ENCODE measurements at places on chromosomes 4 and X. TPM values are rescaled to one million over a fixed set of nuclear protein-coding genes. Genes with fewer than 3 reads are reported as not detected.

Gene FABP2
- not detected for total RNA-seq

Gene GNRHR
- not detected for total RNA-seq

Gene EIF1AX
- 112 TPM for total RNA-seq

DNA sequence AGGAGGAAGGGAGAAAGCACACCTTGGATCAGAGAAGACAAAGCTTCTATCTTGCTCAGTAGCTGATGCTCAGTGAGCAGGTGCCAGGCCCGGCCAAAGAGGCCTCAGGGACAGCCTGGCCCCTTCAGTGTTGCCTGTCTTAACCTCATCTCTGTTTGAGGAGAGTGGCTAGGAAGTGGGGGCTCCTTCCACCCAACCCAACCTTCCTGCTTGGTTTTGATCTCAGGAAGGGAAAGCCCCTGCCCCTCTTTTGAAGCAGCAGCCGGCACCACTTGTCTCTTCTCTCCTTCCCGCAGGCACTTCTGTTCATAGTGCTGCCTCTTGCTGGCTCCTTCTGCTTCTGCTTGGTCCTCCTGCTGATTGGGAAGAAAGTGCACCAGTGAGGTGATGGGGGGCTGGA is 2.4 kb upstream of the AFF2 start:
- H3K4me1 ChIP-seq: peaks cover 8% of the 10 kb centered on the region
- no peak overlapping the region for H3K27ac ChIP-seq
- peak; percentile 56 for DNase-seq
- H3K36me3 ChIP-seq: no peaks in the 10 kb centered on the region

- DNase-seq: no peak
- no peak overlapping the region for H3K27ac ChIP-seq
- H3K4me1 ChIP-seq: no peaks in the 10 kb centered on the region
- peaks cover 4% of the 10 kb centered on the region for H3K27me3 ChIP-seq
- no peak overlapping the region for H3K4me3 ChIP-seq
- no peaks in the 10 kb centered on the region for H3K36me3 ChIP-seq
Observed at GRCh38 chr4:113339430-113339813, 290.0 kb downstream of the ANK2 start.

- no peak overlapping the region for H3K27ac ChIP-seq
- peaks cover 18% of the 10 kb centered on the region for H3K27me3 ChIP-seq
- H3K4me1 ChIP-seq: no peaks in the 10 kb centered on the region
- H3K36me3 ChIP-seq: no peaks in the 10 kb centered on the region
Observed at GRCh38 chr4:109916027-109916409, 3.3 kb downstream of the EGF start.

DNA sequence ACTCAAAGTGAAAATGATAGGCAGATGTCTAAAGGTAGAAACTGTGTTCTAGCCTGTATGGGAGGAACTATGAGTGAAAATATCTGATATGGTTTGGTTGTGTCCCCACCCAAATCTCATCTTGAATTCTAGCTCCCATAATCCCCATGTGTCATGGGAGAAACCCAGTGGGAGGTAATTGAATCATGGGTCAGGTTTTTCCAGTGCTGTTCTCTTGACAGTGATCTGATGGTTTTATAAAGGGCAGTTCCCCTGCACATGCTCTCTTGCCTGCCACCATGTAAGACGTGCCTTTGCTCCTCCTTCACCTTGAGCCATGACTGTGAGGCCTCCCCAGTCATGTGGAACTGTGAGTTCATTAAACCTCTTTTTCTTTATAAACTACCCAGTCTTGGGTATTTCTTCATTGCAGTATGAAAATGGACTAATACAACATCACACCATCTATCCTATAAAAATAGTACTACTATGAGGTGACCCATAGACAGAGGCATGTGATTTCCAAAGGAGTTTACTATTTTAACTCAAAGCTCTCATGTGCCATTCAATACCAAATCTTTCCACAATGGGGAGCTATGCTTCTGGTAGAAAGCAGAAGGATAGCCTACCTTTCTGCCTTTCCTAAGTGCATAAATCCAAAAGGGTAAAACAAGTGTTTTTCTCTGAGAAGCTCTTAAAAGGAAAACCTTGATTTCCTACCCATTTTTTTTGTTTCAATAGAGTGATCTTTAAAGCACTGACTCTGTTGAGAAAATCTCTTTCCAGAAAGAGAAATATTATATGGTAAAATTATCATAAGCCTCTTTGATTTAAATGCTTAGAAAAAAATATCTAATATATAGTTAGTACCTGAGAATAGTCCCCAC is 38.8 kb downstream of the SEC31A start:
- peaks cover 64% of the 10 kb centered on the region for H3K36me3 ChIP-seq
- H3K27ac ChIP-seq: peak overlapping the region; percentile 9

DNA sequence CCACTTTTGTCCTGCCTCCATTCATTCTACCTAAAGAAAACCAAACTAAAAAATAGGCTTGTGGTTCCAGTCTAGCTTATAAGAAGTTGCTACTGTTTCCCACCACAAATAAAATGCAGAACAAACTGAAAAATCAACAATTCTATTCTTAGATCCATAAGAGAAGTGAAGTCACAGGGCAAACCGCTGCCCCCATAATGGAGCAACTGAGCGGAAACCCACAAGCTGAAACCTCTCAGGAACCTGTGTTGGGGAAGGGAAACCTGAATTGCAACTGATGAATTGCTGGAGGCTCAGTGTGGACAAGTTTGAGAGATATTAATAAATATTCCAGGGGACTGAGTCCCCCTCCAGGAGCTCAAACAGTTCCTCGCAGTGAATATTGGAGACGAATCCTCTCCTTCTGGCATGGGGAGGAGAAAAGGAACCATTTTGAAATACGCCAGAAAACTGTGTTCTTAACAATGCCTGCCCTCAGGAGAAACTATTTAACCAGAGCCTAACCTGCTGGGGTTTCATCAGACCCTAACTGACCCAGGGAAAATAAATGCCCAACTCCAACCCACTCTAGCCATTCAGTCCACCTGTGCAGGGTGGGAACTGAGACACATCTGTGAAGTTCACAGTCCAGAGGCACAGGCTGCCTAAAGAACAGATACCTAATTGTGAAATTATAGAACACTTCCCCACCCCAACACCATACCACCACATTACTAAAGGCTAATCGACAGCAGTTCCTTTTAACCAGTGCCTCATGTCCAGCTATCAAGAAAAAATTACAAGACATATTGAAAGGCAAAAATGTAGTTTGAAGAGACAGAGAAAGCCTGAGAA is 22.8 kb upstream of the SH3RF1 start:
- no peaks in the 10 kb centered on the region for H3K36me3 ChIP-seq
- peaks cover 28% of the 10 kb centered on the region for H3K27me3 ChIP-seq
- H3K4me1 ChIP-seq: no peaks in the 10 kb centered on the region
- no peak overlapping the region for H3K4me3 ChIP-seq
- DNase-seq: peak; percentile 18
- H3K27ac ChIP-seq: no peak overlapping the region

DNA sequence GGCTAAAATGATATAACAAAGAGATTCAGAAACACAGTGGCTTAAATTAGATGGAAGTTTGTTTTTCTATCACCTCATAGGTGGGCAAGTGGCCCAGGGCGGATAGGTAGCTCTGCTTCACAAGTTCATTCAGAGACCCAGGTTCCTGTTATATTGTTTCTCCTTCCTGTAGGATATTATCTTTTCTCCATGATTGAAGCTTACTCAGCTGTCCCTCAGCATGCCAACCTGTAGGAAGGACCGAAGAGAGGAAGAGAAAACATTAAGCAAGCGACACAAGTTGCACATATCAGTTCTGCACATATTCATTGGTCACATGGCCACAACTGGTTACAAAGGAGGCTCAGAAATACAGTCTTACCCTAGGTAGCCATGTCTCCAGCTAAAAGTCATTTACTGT is 6.9 kb downstream of the KLHL5 start:
- H3K27ac ChIP-seq: no peak overlapping the region
- DNase-seq: no peak
- peaks cover 8% of the 10 kb centered on the region for H3K36me3 ChIP-seq

DNA sequence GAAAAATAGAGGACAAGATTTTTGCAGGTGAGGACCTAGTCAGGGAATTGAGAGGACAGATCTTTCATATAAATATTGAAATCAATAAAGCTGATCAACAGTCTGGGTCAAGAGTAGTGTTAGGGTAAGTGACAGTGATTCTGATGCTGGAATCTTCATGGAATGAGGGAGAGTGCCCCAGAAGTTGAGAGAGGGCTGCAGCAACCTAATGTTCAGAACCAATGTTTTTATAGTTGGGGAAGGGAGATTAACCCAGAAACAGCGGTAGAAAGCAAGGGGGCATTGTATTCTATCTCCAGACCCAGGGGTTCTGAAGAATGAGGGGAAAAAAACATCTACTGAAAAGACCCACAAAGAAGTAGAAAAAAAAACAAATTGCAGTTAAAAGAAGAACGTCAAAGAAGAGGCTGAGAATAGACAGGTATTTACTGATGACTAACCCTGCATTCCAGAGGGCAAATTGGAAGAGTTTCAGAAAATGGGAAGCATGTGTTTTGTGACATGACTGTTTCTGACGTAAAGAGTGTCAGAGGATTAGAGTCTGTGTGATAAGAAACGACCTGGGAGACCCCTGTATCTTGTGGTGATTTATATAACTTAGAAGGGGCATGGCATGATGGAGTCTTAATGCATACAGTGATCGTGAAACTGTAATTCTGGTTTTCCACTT is 819.6 kb upstream of the EPHA5 start:
- DNase-seq: no peak
- H3K27ac ChIP-seq: no peak overlapping the region
- H3K36me3 ChIP-seq: no peaks in the 10 kb centered on the region
- no peaks in the 10 kb centered on the region for H3K4me1 ChIP-seq
- H3K4me3 ChIP-seq: no peak overlapping the region

Data from activated CD4-positive, alpha-beta T cell treated with anti-CD3 and anti-CD28 coated beads, Interleukin-2, amount 10 ng/mL, durations not matched to agents 24 days and 14 days (primary cell).